Inflammatory macrophage (primary cell): ENCODE measurements at places on chromosomes 11 and 22.

DNA sequence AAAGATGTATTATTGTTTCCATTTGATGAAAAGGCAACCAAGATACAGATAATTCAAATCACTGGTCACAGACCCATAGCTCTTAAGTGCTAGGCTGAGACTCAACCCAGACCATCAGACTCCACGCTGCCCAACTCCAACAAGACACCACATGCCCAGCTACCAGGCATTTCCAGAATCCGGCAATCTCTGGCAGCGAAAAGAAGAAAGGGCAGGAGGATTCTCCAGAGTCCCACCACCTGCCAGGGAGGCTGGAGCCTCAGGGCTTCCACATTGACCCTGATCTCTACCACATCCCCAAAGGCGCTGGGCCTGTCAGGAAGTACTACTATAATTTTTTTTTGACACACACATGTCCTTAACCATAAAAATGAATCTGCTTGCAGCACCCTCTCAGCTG, 61.4 kb upstream of the ARFGAP3 start:
- DNase-seq = no peak

DNA sequence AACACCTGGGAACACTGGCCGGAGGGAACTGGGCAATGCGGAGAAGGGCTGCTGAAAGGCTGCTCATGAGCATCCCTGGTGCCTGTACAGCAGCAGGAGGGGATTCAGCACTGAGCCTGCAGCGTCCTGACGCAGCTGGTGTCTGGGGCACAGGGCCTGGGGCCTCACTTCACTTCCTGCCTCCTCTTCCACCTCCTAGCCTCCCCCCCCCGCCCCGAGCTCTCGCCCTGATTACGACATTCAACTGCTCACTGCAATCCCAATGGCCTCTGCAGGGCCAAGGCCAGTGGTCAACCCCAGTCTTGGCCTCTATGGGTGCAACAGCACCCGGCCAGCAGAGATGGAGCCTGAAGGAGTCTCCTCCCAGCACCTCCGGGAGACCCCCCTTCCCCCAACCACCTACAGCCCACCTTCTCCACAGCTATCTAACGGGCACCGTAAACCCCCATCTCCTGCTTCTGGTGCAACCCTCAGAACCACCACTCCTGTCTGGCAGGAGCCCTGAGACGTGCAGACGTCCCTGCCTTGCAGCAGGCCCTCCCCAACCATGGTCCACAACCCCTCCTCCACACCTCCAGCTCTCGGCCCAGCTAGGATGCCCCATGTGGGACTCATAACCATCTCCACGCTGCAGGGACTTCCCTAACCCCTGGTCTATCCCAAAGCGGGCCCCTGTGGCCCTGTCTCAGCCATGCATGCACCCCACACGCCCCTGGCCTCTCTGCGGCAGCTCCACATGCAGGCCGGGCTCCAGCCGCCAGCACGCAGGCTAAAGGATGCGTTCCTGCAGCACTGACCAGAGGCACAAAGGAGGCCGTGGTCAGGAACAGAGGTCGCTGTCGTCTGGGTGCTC, 38.2 kb downstream of the BRD1 start:
- DNase-seq = peak; percentile 55

DNA sequence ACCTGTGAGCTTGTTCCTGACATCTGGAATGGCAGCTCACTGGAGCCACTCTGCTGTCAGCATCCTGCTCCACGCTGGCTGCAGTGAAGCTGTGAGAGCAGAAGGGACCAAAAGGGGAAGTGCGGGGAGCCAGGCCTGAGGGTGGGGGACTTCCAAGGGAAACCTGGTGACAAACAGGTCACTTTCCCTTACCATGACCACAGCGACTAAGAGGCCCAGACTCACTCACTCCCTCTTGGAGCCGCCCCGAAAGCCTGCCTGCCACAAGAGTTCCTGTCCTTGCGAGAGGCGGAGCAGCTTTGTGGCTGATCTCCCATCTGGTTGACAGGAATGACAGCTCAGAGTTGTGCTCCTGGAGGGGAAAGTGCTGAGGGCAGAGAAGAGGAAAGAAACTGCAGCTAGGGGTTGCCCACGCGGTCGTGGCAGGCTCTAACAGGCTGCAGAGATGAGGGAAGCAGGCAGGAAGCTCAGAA, 183.8 kb upstream of the NTM start:
- DNase-seq = peak; percentile 36

DNA sequence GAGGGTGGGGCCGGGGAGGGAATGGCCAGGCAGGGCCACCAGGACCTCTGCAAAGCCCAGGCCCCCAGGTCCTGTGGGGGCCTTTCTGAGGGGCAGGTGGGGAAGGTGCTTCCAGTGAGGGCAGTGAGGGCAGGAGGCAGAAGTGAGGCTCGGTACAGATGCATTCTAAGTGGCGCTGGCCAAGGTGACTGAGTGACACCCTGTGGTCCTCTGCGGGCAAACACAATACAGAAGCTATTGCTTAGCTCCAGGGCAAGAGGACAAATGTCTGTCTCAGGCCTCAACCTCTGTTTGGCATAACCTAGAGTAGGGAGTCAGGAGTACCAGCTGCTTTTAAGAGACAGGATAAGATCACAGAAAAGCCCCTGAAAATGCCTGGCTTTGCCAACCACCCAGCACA, 31.3 kb downstream of the B3GAT1 start:
- DNase-seq = no peak

- no peak for DNase-seq
Measured at GRCh38 chr22:32971276-32971675, 86.9 kb downstream of the SYN3 start.

GRCh38 chr11:93783765-93784144, 327 bp upstream of the MED17 start:
- no peak for DNase-seq

DNA sequence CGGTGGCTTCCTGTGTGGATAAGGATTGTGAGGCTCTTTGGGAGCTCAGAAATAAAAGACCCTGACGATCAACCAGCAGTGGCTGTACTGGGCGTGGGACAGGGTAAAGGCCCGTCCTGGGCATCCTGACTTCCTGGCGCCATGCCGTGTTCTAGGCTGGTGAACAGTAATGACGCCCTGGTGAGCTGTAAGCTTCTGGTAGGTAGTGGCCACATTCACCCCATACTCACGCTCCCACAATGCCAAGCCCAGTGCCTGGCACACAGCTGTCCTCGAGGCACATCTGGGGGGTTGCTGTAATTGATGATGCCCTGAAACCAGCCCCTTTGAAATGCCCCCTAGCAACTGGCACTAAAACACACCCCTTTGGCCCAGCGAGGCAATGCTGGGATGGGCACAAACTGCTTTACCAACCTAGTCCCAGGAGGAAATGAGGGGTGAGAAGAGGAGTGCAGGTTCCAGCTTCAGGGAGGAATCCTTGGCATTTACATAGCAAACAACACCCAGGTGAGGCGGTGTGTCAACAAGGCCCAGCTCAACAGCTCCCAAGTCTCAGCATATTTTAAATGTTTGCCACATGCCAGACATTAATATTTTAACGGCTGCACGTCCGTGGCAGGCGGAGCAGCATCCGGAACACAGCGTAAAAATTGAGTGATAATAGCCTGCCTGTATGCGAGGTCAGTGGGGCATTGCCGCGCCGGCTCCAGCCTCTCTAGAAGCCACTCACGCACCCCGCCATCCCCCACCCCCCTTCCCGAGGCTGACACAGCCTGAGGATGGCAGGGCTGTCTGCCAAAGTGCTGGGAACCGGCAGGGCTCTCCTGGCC, 79.3 kb downstream of the DSCAML1 start:
- DNase-seq = no peak

DNA sequence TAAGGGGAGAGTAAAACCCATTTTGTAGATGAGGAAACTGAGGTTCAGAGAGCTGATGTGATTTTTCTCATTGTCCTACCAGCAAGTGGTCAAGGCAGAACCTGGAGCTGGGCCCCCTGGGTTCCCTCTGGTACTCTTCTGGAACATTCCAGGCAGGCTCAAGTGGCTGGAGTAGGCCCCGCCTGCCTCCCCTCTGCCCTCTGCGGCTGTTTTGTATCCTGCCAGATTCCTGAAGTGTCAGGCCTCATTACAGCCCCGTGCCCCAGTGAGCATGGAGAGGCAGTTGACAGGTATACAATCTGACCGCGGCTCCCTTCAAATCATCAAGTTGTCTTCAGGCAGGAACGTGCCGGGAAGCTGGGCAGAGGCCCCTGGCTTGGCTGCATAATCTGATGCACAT, 94.6 kb upstream of the CD82 start:
- no peak for DNase-seq

- no peak for DNase-seq
Measured at GRCh38 chr11:88297421-88297820, 40.1 kb downstream of the CTSC start.

DNA sequence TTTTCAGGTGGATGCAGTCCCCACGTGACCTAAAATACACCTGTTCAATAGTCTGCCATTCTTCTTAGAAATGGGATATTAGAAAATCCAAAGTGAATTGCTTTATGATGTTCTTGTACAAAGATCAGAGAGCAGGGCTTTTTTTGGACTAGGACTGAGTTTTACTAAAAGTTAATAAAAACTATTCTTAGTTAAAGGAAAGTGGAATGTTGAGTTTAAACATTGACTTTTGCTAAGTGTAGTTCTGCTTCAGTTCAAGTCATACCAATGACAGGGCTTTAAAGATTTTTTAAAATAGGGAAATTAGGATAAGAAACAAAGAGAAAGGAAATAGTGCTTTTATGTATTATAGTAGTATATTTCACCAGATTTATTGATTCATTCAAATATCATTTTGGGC, at the start of gene SLC22A24:
Gene SLC22A24, minus strand, starts transcription at position 101 of the 400 bp plus-strand sequence. CDS start 442 bp downstream, outside the sequence.
- DNase-seq = no peak

DNA sequence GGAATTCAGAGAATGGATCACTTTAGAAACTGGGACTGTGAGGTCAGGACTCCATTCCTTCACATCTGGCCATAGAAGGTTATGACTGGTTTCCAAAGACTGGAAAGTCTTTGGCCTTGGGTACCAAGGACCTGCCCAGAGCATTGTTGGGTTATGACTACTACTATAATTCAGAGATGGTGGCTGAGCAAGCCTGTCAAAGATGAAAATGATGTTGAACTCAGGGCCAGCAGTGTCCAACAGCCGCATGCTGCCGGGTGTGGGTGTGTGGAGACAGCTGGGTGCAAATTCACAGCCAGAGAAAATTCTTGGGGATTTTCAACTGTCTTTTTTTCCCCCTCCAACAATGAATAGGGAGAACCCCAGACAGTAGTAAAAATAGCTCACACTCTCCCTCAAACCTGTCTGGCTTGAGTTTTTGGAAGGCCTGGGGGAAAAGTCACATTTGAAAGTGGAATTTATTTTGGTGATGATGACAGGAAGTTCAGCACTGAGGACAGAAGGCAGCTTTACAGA, 166.8 kb upstream of the NCAM1 start:
- DNase-seq = no peak

DNA sequence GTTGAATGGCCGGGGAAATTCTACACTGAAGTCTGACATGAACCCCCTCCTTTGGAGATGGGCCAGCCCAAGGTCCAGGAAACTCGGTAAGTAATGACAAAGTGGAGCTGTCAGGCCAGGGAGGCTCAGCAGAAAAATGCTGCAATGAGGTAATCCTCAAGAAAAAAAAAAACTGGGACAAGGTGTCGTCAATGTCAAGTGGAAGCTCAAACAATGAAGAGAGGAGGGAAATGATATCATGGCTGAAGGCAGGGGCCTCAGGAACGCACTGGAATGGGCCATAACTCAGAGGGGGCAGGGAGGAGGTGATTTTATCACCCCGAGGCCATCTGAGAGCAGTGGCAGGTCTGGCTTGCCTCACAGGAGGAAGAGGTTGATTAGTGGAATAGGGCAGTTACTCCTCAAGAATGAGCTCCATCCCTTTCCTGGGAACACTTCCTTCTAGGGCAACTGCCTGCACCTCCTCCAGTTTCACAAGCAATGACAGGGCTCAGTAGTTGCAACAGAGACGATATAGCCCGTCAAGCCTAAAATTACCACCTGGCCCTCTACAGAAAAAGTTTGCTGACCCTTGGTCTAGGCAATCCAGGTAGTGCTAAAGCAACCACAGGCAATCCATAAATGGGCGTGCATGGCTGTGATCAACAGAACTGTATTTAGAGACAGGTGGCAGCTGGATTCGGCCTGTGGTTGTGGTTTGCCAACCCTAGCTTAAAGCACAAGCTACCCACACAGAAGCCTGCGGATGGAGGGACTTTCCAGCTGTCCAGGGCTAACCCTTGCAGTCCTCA, 65.2 kb downstream of the FBXO7 start:
- no peak for DNase-seq

- DNase-seq = no peak
Measured at GRCh38 chr22:42814215-42814614, 42.9 kb downstream of the ARFGAP3 start.

DNA sequence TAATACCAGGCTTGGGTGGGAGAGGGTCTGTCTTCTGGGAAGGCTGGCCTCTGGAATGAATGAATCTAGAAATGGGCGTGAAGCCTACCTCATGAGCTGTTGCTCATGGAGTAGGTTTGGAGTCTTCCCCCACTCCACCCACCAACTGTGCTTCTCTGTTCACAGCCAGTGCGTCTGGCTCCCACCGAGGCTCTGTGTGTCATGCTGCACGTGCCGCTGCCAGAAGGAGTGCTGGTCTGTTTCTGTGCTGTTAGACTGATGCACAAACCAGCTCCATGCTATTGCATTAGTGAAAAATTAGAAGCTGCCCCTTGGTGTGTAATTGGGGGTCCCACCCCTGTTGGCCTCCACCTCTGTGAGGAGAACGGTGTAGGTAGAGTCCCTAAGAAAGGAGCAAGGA, 132.3 kb upstream of the PARVA start:
- DNase-seq = no peak

DNA sequence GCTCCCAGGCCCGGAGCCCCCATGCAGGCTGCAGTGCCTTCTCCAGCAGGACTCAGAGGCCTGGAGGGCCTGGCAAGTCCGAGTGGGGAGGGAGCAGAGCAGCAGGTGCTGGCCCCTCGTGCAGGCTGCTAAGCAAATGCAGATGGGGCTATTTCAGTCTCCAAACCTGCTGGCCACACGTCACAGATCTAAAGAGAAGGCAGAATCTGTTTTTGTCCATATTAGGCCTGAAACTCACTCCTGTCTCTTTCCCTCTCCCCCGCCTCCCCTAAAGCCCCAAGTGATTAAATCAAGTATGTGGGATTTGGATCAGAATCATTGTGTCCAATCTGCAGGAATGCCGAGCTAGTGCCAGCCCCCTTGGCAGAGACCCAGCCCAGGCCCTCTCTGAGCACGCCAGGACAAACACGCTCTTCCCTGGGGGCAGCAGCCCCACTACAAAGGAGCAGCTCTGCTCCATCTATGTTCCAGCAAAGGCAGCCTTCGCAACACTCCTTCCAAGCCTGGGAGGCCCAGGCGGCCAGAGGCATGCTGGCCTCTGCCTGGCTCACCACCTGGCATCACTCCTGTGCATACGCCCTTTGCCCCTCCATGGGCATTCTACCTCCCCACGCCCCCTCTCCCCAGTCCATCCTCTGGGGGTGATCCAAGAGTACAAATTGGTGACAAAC, 26.5 kb downstream of the RPL27A start:
- DNase-seq = no peak

- peak; percentile 46 for DNase-seq
Measured at GRCh38 chr11:8338138-8338537, 74.5 kb upstream of the LMO1 start.

- no peak for DNase-seq
Measured at GRCh38 chr11:19441752-19442553, 201.2 kb upstream of the E2F8 start.

GRCh38 chr22:17562906-17563870, at the start of gene SLC25A18:
Gene SLC25A18, plus strand, starts transcription at chr22:17563498. Its CDS starts 16,447 bp downstream, at chr22:17579945.
- DNase-seq = peak; percentile 78

GRCh38 chr11:1044160-1044559, 7.6 kb upstream of the MUC6 start:
- DNase-seq = no peak

GRCh38 chr11:115887727-115888126, 383.5 kb upstream of the CADM1 start:
- DNase-seq = no peak

GRCh38 chr11:19985111-19985510, 175.2 kb downstream of the DBX1 start:
- no peak for DNase-seq

- no peak for DNase-seq
Measured at GRCh38 chr11:36996795-36997194, 398.8 kb upstream of the RAG2 start.
